ENCODE measurements at places on chromosomes 12 and 14.

- DNase-seq, result no peak
Observed at GRCh38 chr12:105331805-105332251, 1.3 kb downstream of the C12orf75 start.

- no peak for DNase-seq
Observed at GRCh38 chr12:25504744-25505143, 48.3 kb downstream of the LMNTD1 start.

GRCh38 chr12:132324841-132325732 lies 4.3 kb downstream of the GALNT9 start:
- no peak for DNase-seq

- DNase-seq, result no peak
Observed at GRCh38 chr12:104057771-104058197, 6.5 kb upstream of the HCFC2 start.

DNA sequence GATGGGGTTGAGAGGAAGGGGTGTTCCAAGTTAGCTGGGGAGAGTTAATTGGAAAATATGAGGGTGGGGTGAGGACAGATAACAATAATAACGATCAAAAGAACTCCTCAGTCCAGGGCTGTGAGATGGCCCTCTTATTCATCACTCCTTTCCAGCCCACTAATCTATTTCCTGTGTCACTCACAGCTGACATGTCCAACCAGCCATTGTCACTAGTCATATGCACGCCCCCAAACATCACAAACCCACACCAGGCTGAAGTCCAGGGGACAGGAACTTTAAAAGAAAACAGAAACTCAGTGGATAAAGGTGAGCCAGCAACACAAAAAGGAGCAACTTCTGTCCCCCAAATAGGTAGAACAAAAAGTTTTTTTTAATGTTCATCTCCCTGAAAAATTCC lies 911 bp downstream of the CALCOCO1 start:
- DNase-seq, result no peak

DNA sequence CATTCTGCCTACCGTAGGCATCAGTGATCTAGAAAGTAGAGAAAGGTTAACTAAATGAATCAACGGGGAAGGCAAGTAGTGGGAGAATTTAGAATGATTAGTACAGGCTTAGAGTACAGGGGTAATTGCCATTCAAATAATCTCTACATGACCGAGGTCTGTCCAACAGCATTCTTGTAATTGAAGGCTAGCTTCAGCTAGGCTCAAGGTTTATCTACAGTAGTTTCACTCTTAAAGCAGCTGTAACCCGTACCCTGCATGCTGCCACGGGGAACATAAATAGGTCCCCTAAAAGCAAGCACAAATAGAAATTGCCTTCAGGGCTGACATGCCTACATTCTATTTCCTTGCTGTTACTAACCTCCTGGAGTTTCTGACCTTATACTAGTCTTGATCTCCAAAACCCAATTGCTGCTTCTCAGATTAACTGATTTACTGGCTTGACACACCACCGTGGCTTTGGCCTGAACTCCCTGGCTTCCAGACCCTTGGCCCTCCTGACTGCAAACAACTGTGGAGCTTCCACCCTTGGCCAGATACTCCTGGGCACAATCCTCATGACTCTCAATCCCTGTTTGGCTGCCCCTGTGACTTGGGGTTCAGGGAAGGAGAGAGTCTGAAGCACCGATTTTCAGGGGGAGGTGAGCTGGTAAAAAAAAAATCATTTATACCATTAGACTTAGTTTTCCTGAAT lies 242.1 kb upstream of the FOXN3 start:
- DNase-seq, result no peak

DNA sequence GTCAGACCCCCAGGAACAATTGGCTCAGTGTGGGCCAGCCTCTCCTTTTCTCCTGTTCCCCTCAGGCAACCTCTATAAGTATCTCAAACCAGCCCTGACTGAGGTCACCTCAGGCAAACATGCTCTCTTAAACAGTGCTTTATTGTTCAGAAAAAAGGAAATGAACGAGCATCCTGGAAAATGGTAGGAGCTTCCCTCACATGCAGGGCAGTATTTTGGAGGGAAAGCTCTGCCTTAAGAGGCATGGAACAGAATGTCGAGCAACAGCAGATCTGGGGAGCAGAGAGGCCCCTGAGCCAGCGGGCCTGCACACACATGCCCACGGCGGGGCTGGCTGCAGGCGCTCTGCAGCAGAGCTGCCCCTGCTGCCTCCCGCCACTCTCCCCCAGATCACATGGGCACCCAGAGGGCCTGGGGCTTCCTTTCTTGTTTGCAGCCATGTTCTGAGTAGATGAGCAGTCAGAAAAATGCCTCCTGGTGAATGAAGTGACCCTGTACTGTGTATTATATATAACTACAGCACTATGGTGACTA lies 42.0 kb downstream of the MOK start:
- no peak for DNase-seq

GRCh38 chr12:7369274-7369729 lies 65.4 kb downstream of the ACSM4 start:
- no peak for DNase-seq

DNA sequence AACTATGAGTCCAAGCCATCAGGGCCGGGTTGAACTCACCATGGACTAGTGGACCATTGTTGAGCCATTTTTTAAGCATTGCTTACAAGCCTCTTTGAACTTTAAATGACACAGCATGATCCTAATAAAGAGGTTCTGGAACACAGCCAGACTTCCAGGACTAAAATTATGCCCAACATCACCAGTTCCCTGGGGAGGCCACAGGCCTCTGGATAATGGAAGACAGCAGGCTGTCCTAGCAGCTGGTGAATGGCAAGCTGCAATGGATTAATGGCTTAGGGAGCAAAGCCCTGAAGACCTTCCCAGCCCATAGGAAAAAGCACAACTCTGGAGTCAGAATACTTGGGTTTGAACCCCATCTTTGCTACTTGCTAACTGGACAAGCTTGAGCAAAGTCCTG lies 71.3 kb downstream of the FLRT2 start:
- DNase-seq, result no peak

DNA sequence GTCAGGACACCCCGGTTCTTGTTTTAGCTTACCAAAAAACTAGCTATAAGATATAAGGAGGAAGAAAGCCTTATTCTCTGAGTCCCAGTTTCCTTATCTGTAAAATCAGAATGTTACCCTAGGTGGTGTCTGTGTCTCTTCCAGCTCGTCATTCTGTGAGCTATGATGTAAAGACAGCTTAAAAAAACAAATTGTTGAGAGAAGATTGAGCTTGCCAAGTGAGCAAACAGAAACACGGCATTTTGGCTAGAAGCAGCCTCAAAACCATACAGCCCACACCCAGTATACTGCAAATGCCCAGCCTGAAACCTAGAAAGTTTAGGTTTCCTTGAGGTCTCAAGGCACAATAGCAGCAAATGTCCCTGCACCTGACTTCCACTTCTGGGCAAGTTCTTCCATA lies 151.4 kb downstream of the SSPN start:
- no peak for DNase-seq

GRCh38 chr14:71753126-71753830 lies 179.0 kb upstream of the RGS6 start:
- DNase-seq, result peak; percentile 50

GRCh38 chr12:122795807-122796206 lies 21.4 kb downstream of the CCDC62 start:
- no peak for DNase-seq

DNA sequence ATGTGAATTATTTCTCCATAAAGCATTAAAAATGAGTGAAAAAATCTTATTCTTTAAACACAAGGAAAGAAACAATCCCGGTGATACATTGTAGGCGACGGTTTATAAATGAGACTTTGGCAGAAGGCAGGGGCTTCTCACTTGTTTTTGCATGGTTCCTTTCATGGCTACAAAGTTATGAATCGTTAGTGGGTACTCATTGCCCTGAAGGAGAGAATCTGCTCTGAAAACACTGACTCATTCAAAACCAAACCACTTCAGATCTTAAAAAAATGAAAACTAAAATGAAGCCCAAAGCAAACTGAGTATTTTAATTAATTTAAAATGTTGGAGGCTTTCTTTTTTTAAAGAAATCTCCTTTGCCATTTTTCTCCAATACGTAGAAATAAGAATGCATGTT lies 41.4 kb upstream of the AMIGO2 start:
- DNase-seq, result no peak

DNA sequence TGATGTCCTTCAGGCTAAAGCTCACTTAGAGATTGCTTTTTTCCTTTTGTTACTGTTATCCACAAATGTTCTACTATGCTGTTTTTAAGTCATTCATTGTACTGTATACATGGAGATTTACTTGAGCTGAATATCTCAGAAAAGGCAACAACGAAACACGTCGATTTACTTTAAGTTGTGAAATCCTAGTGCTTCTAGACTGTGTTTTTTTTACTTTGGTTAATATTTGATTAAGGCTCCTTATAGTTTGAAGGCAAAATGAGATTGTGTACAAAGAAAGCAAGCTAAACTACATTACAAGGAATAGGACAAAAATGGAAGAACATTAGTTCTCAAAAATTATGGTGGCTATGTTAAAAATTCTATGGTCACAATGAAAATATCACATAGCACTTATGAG lies 114.5 kb downstream of the SLC35F4 start:
- no peak for DNase-seq

GRCh38 chr14:21317398-21317797 lies 37.5 kb downstream of the RPGRIP1 start:
- no peak for DNase-seq

- DNase-seq, result no peak
Observed at GRCh38 chr12:80484746-80485145, 40.7 kb downstream of the PTPRQ start.

DNA sequence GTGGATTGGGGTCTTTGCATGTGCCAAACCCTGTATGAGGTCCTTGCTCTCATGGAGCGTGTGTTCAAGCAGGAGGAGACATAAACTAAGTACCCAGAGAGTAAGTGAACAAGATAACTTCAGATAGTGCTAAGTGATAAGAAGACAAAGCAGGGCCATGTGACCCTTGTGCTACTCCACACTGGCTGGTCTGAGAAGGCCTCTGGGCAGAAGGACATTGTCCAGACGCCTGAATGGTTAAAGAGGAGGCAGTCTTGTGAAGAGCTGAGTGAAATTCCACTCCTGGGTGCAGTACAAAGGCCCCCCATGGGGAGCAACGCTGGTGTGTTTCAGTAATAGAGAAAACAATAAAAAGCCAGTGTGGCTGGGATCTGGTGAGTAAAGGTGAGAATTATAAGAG lies 93.3 kb upstream of the RIC8B start:
- DNase-seq, result no peak

GRCh38 chr14:58815794-58816193 lies 178.0 kb downstream of the DACT1 start:
- DNase-seq, result no peak

GRCh38 chr12:78914859-78915331 lies 50.3 kb downstream of the SYT1 start:
- no peak for DNase-seq

- DNase-seq, result no peak
Observed at GRCh38 chr14:55102141-55102621, 26.9 kb upstream of the LGALS3 start.

DNA sequence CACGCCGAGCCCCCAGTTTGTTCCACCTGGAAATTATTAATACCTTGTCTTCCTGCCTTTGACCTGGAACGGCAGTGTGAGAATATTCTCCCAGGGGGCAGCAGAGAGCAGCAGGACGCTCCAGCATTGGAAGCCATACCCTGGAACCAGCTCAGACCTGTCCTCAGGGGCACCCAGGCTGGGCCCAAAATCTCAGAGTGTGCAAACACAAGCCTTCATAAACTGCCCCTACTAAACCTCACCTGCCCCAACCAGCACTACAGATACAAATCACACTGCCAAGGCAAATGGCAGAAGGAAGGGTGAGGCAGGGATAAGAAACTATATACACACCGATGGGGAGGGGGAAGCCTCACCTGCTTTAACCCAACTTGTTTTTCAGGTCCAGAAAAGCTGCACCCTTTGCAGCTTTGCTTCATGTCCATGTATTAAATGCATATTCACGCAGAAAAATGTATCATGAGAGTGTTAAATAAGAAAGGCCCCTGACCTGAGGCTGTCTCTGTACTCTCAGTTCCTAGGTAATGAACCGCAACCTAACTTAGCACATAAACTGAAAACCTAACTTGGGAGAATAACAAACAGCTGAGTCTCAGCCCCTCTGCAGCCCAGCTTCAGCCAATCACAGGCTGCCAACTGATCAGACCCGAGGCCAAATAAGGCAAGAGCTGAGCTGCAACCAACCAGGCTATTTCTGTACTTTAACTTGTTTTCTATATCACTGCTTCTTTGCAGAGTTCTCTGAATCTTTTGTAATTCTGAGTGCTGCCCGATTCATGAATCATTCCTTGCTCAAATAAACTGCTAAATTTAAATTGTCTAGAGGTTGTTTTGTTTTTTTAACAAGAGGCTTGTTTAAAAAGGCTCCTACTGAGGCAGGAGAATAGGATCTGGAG lies 130.1 kb downstream of the SPTSSA start:
- DNase-seq, result peak; percentile 30

DNA sequence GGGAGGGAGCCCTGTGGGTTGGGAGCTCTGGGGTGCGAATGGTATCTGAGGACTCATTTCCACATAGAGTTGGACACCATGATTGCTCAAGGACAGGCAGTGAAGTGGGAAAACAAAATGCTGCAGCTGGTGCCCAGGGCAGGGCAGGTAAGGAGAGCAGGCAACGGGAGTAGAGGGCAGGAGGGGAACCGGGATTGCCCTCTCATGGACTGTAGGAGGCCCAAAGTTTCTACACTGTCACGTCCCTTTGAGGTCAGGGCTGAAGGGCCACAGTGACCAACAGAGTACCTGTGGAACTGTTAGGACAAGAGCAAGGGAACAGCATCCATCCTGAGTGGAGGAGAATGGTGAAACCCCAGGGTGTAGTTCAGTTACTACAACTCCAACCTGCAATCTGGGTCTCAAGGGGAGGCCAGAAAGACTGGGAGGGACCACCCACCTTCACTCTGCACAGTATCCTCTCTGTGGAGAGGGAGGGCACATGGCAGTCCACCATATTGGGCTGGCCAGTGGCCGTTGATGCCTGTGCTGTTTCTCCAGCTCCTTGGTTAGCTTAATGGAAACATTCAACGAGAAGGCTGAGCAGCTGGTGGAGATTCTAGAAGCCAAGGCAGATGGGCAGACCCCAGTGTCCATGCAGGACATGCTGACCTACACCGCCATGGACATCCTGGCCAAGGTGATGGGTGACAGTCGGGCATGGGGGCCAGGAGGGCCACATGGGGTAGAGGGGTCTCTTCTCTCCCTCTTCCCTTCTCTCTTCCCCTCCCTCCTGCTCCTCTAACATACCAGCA lies 22.2 kb downstream of the CYP46A1 start:
- DNase-seq, result no peak

DNA sequence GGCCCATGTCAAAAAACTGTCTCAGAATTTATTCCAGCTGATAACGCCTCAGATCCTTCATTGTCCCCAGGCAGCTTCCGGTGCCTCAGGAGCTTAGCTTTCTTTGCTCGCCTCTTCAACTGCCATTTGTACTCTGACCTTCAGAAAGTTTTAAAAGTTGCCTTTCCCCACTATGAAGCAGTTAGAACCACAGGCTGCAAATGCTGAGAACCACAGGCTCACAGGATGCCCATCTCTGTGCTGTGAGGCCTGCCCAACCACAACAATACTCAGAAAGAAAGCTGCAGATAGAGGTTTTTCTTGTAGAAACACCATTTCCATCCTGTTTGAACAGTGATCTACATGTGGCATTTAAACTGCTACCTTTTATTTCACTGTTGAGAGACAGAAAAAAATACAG lies 131.1 kb downstream of the PRKCH start:
- no peak for DNase-seq

All from stimulated activated CD4-positive, alpha-beta T cell treated with anti-CD3 and anti-CD28 coated beads, Interleukin-1b, Interleukin-23, amount 100 ng/mL, for 1 hour (primary cell).